ENCODE measurements at places on chromosomes 13 and 19. TPM values are rescaled to one million over a fixed set of nuclear protein-coding genes. Genes with fewer than 3 reads are reported as not detected.

GRCh38 chr13:111867657-111868056 lies 199.3 kb upstream of the SOX1 start:
- no peak overlapping the region for H3K4me3 ChIP-seq
- no peak for DNase-seq
- peaks cover 8% of the 10 kb centered on the region for H3K27me3 ChIP-seq
- no peaks in the 10 kb centered on the region for H3K4me1 ChIP-seq

GRCh38 chr19:50311723-50312635 lies 17.2 kb downstream of the KCNC3 start:
- peaks cover 10% of the 10 kb centered on the region for H3K4me1 ChIP-seq
- H3K36me3 ChIP-seq = peaks cover 7% of the 10 kb centered on the region
- H3K27me3 ChIP-seq = peaks cover 69% of the 10 kb centered on the region
- H3K4me3 ChIP-seq = no peak overlapping the region
- no peak for DNase-seq

- no peaks in the 10 kb centered on the region for H3K27me3 ChIP-seq
- no peak for DNase-seq
- peaks cover 12% of the 10 kb centered on the region for H3K36me3 ChIP-seq
- no peak overlapping the region for H3K27ac ChIP-seq
- no peak overlapping the region for H3K4me3 ChIP-seq
- no peaks in the 10 kb centered on the region for H3K4me1 ChIP-seq
Measured at GRCh38 chr13:104461049-104461448, 1394.8 kb upstream of the SLC10A2 start.

DNA sequence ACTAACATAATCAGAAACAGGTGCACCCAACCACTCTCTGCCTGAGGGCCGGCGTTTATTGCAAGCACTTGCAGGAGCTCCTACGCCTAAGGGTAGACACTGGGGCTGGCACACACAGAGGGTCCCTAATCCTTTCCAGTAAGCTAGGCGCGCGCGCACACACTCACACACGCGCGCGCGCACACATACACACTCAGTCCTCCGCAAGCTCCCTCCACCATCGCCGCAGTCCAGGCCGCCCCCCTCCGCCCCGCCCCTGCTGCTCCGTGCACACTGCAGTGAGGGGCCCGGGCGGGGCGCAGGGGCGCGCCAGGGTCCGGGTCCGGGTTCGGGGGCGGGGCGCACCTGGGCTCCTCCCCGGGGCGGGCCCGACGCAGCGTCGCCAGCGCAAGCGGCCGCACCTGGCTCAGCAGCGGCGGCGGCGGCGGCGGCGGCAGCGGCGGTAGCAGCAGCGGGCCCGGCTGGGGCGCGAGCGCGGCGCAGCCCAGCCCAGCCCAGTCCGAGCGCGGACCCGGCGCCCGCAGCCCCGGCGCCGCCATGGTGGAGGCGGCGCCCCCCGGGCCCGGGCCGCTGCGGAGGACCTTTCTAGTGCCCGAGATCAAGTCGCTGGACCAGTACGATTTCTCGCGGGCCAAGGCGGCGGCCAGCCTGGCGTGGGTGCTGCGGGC lies at the start of gene CAMSAP3:
CAMSAP3 (plus strand) TSS at position 398 of the 668 bp plus-strand sequence; CDS start at position 538, 140 bp downstream.
- H3K36me3 ChIP-seq = no peaks in the 10 kb centered on the region
- H3K4me3 ChIP-seq = peak within 1 kb of the TSS; percentile 34
- H3K27me3 ChIP-seq = peaks cover 24% of the 10 kb centered on the region
- DNase-seq = no peak

The CRX gene
- total RNA-seq = not detected

The VSIG10L gene
- 1.0 TPM for total RNA-seq

The CYP4F22 gene
- total RNA-seq = 0.86 TPM
